ENCODE measurements at places on chromosomes 11 and 22. TPM values are rescaled to one million over a fixed set of nuclear protein-coding genes. Genes with fewer than 3 reads are reported as not detected.
A peak's percentile ranks its signal among the peaks of the same experiment; 100 is the strongest.

The UPK3A gene
- total RNA-seq: not detected

DNA sequence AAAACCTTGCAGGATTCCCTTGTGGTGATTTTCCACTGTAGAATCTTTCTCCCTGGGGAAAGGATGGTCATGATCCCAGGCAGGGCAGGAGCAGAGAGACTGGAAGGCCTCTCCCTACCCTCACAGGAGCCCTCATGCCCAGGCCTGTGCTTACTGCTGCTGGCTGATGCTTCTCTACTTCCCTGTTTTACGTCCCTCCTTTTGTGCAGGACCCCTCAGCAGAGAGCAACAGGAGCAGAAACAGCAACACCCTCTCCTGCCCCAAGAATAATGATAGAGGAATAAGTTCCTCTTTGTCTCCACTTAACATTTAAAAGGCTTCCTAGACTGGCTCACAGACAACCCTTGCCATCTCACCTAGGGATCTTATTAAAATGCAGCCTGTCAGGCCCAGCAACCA lies 3.6 kb downstream of the ISX start:
- DNase-seq: no peak

DNA sequence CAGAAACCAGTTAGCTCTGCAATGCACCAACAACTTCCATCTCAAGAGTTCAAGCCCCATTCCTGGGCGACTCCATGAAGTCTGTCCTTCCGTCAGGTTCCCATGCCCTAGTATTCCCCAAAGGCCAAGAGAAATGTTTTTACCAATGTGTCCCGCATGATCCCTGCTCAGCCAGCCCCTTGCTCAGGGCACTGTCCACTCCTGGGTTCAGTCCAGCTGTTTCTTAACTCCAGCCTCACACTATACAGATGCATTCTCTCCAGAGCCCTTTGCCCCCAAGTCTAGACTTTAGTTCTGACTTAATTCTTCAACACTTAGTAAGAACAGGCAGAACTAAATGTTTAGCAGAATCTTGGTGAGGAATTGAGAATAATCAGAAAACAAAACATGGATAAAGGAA lies 497.5 kb downstream of the SOX6 start:
- no peak for DNase-seq

The PNPLA3 gene
- total RNA-seq: 4.9 TPM

DNA sequence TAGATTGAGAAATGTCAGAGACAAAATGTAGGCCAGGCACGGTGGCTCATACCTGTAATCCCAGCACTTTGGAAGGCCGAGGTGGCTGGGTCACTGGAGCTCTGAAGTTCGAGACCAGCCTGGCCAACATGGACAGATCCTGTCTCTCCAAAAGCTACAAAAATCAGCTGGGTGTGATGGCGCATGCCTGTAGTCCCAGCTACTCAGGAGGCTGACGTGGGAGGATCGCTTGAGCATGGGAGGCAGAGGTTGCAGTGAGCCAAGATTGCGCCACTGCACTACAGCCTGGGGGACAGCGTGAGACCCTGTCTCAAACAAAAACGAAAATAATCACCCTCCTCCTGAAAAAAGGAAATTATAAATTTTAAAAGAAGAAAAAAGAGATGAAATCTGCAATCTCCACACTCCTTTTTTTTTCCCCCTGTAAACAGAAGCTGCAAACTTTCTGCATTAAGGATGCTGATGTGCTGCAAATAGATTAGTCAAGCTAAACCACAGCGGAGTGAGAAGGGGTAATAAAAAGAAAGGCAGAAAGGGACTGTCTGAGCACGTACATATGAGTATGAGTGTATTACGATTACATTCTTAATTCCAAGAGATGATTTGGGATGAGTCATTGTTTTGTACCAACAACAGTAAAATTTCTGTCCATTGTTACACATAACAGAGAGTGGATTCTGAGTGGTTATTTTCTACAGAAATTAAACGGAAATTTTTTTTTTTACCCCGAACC lies 87.3 kb downstream of the SIK3 start:
- peak; percentile 78 for DNase-seq

The OR52A1 gene
- not detected for total RNA-seq

GRCh38 chr11:10414659-10415058 lies 40.4 kb upstream of the AMPD3 start:
- DNase-seq: no peak

- no peak for DNase-seq
Measured at GRCh38 chr22:24087071-24087795, 76.1 kb downstream of the CABIN1 start.

GRCh38 chr11:14932447-14932846 lies 39.7 kb downstream of the CALCA start:
- no peak for DNase-seq

The DNAL4 gene
- 10.5 TPM for total RNA-seq

- no peak for DNase-seq
Measured at GRCh38 chr11:100780470-100780869, 93.4 kb downstream of the ARHGAP42 start.

GRCh38 chr22:42473484-42474193 lies 41.4 kb upstream of the NFAM1 start:
- DNase-seq: peak; percentile 22

DNA sequence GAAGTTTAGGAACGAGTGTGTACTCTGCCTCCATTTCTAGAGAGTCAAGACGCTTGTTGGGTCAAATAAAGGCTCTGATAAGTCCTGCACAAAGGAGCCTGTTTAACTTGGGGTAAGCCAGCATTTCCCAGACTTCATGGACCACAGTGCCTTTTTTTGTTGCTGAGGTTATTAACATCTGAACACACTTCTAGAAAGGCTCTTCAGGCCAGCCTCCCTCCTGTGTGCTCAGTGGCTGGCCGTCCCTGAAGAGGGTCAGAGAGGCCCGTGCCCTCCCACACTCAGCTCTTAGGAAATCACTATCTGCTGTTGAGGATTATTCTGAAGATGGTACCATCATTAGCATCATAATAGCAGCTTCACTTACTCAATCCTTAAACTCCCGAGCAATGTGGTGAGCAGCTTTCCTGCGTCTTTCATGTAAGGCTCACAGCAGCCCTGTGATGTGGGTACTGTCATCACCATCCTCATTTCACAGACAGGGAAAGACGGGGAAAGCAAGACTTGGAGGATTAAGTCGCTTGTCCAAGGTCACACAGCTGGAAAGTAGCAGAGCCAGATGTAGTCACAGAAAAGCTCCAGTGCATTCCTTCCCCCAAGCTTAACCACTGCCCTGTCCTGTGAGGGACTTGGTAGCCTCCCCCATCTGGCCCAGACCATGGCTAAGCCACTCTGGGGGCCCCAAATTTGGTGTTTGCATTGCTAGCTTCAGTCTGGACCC lies 71.3 kb downstream of the TSPAN18 start:
- no peak for DNase-seq

DNA sequence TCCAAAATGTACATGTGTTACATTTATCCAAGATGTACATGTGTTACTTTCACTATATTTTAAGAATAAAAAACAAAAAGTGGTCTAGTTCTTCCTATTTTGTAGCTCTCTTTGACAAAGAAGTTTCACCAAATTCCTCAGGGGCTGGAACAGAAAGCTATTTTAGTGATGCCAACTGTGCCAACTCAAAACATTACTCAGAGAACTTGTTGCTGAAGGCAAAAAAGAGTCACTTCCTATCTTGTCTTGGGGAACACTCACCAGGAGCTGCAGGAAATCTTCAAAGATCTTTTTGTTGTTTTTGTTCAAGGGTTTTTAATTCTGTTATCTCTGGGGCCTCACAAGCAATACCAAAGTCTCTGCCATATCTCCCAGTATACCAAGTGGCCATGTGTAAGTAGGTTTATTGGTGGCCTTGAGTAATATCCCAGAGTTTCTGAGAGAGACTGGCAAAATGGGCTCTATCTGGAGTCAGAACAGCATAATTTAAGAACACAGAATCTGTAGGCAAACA lies 13.6 kb upstream of the EED start:
- DNase-seq: no peak

DNA sequence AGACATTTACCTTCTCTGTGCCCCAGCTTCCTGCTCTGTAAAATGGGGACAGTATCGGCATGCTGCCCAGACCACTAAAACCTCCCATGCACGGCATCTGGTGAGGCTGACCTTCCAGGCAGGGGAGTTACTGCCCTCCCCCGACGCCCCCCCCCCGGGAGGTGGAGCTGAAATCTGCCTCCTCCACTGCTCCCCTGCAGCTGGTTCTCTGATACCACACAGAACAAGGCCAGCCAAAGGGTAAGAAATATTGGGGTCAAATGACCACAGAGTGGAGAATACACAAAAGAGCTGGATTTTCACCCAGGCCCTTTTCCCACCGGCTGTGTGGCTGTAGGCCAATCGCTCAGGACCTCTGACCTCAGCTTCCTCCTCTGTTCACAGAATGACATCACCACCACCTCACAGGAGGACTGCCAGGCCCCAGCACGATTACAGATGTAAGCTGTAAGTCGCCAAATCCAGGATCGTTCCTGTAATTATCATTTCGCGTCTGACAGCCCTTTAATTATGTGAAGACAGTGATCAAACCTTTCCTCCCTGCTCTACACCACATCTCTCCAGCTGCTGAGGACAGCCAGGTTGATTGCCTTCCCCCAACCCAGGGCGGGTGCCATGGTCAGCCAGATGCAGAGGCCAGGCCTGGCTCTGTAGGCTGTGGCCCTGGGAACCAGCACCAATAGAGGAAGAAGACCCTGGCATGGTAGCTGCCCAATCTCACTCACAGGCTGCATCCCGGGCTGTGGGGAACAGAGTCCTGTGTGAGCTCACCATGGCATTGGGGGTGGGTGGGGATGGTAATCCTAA lies 35.7 kb upstream of the KLHL35 start:
- DNase-seq: no peak

GRCh38 chr11:134370526-134371435 lies 39.0 kb downstream of the GLB1L2 start:
- no peak for DNase-seq

The CPT1A gene
- total RNA-seq: 153 TPM

The CCDC188 gene
- total RNA-seq: not detected

The PATE2 gene
- total RNA-seq: 0.18 TPM

GRCh38 chr11:34891611-34892010 lies 24.6 kb downstream of the APIP start:
- no peak for DNase-seq

The APOL4 gene
- total RNA-seq: not detected

The TBX1 gene
- total RNA-seq: 91.7 TPM

DNA sequence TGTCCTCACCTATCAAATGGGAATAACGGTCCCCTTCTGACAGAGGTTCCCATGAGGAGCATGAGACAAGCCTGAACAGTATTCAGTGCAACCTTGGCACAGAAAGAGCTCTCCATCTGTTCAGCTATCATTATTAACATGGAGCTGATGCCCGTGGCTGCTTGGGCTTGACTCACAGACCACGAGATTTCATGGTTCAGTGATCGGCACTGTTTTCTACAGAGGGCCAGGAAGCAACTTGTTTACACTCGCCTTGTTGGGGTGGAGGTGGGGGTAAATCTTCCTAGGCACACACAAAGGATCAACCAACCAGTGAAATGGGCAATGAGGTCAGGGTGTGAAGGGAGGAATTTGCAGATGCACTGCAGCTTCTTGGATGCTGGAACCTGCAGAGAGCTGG lies 88.2 kb downstream of the CWC15 start:
- DNase-seq: no peak

The AIFM3 gene
- 2.7 TPM for total RNA-seq

DNA sequence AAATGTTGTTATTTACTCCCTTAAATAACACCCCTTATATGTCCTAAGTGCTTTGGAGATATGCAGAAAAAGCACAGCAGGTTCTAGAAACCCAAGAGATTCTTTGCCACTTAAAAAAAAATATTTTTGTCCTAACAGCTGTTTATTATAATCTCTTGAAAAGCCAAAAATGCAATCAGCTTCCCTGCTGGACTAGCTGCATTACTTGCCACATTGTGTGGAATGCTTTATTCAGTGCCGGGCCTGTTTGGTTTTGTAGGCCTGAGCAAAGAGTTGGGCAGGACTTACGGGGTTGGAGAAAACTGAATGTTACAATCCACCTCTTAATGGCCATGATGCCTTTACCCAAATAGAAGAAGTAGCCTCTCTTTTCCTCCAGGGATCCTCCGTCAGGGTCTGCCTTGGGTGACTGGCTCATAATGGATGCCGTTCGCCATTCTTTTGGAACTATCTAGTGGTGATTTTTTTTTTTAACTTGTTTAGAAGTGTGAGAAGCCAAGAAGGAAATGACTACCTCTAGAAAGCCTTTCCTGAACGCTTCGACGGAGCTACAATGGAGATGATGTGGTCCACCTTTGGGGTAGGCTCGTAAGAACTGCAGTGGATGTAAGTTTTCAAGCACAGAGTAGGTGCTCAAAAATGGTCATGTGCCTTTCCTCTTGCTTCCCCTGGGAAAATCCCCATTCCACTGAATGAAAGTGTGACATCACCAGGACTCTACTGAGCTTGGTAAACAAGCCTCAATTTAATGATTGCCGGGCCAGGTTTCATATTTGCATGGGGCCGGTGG lies 241.3 kb upstream of the NCAM1 start:
- no peak for DNase-seq

DNA sequence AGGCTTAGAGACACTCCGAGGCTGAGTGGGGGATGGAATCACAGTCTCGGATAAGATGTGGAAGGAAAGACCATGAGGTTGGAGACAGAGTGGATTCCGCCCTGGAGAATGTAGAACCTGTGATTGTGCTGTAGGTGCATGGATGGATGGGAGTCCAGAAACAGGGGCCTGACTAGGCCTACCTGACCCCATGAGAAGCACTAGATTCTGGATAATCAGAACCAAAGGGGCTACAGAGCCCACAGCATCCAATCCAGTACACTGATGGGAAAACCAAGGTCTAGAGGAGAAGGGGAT lies 32.3 kb upstream of the FCHSD2 start:
- DNase-seq: no peak

The FXYD2 gene
- total RNA-seq: 0.39 TPM

DNA sequence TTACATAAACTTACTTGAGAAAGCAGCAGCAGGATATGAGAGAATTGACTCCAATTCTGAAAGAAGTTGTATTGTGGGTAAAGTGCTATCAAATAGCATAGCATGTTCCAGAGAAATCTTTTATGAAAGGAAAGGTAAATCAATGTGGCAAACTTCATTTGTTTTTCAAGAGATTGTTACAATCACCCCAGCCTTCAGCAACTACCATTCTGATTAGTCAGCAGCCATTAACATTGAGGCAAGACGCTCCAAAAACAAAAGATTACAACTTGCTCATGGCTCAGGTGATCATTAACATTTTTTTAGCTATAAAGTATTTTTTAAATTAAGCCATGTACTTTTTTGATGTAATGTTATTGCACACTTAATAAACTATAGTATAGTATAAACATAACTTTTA lies 357.2 kb downstream of the TMEM135 start:
- no peak for DNase-seq

The SBF1 gene
- total RNA-seq: 59.2 TPM

Data from Panc1 (cell line).